ENCODE measurements at places on chromosomes 7 and 10.

DNA sequence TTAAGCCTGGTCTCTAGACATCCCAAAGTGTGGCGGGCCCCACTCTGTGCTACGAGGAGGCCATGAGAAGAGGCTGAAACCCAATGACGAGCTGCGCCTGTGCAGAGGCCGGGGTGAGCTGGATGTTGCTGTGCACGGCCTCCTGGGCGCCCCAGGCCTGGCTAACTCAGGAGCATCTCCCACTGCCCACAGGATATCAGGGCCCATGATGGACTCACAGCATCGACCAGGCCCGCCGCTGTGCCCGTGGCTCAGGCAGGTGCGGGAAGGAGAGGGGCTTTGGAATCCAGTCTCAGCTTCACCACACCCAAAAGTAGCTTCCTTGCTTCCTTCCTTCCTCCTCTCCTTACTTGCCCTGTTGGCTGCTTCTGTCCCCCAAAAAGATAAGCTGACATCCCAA is 4.6 kb upstream of the CNPY1 start:
- DNase-seq, result no peak

- DNase-seq, result no peak
Measured at GRCh38 chr10:26374426-26374825, 63.7 kb upstream of the APBB1IP start.

DNA sequence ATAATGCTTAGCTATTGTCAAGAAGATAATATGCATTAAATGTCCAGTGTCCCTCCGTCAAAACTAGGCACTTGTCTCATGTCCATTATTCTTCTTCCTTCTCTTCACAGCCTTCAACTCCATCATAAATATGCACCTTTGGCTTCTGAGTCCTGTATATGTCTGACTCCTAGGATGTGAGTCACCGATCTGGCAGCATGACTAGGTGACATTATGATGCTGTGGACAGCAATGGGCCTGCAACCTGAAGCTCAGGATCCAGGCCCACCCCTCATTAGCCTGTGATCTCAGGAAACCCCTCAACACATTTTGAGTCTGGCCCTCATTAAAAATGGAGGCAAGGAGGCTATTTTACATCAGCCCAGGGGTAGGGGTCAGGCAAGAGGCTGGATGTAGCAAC is 362.5 kb upstream of the ZMIZ1 start:
- peak; percentile 37 for DNase-seq

DNA sequence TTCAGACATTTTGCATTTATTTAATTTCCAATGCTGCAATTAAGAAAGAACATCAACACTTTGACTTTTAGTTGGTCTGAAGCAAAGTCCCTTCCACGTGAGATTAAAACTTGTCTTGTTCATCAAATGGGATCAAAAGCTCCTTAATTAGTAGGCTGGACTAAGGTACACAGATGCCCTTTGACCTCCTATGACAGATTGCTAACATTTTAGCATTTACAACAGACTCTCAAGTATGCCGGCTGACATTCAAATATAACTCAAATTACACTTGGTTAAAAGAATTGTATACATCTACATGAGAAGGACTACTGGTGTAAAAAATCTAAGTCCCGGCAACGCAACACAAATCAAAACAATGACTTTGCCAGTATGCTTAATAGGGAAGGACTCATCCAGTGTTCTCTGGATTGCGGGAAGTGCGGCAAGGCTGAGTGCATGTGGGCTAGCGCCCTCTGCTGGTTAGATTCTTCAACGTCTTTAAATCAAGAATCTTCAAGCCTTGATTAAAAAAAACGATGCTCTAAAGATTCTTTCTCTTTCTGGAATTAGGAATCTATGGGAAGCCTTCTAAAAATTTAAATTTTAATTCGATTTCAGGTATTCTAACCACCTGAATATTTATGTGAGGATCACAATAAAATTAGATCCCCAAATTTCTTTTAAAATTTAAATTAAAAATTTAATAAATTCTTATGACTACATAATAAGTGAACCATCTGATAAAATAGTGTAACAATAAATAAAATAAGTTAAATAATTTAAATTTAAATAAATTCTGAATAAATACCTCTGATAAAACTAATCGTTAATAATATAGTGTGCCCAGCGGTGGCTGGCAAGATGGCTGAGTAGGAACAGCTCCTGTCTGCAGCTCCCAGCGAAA is 444.7 kb downstream of the DGKB start:
- peak; percentile 74 for DNase-seq

- DNase-seq, result no peak
Measured at GRCh38 chr7:3201937-3202710, 98.9 kb upstream of the SDK1 start.

GRCh38 chr10:47380341-47381102 is 3.6 kb downstream of the ZNF488 start:
- DNase-seq, result no peak

- DNase-seq, result no peak
Measured at GRCh38 chr7:5476001-5476400, 52.4 kb upstream of the TNRC18 start.

DNA sequence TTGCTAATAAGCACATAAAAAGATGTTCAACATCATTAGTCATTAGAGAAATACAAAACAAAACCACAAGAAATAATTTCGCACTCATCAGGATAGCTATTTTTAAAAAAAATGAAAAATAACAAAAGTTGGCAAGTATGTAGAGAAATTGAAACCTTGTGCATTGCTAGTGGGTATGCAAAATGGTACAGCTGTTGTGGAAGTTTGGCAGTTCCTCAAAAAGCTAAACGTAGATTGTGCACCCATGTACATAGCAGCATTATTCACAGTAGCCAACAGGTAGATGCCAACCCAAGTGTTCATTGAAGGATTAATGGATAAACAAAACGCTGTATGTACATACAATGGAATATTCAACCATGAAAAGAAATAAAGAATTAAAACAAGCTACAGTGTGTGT is 35.3 kb upstream of the STARD3NL start:
- DNase-seq, result no peak

DNA sequence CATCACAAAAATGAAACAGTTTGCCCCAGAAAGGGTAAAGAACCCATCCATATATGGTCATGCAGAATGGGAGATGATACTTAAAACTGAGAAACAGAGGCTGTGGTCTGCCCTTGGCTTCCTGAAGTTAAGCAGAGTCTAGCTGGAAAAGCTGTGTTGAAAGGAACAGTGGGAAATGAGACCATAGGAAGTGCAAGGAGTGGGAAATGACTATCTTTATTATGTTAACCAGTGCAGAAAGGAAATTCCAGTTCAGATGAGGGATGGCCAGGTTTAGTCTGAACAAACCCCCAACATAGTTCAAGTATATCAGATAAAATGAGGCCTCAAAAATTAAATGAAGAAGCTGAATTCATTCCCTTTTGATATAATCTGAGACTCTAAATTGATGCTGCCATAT is 112.2 kb upstream of the TARP start:
- no peak for DNase-seq

GRCh38 chr10:3107426-3107961 is 40.1 kb downstream of the PFKP start:
- peak; percentile 71 for DNase-seq

DNA sequence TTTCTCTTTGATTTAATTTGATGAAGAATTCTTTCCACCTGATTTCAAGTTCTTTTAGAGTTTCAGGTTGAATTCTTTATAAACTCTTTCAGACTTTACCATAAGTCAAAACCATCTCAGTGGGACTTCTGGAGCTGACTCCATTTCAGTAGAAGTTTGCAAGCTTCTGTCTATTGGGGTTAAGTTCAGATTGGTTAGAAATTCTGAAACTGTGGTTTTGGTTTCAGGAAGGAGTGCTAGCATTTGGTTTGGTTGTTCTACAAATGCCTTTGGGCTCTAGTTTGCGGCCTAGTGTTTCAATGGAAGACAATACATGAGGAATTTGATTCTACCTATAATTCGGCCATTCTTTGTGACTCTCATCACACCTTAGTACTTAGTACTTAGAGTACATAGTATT is 176.8 kb upstream of the RHOBTB1 start:
- DNase-seq, result no peak

GRCh38 chr7:148151778-148152177 is 438.8 kb upstream of the C7orf33 start:
- no peak for DNase-seq

DNA sequence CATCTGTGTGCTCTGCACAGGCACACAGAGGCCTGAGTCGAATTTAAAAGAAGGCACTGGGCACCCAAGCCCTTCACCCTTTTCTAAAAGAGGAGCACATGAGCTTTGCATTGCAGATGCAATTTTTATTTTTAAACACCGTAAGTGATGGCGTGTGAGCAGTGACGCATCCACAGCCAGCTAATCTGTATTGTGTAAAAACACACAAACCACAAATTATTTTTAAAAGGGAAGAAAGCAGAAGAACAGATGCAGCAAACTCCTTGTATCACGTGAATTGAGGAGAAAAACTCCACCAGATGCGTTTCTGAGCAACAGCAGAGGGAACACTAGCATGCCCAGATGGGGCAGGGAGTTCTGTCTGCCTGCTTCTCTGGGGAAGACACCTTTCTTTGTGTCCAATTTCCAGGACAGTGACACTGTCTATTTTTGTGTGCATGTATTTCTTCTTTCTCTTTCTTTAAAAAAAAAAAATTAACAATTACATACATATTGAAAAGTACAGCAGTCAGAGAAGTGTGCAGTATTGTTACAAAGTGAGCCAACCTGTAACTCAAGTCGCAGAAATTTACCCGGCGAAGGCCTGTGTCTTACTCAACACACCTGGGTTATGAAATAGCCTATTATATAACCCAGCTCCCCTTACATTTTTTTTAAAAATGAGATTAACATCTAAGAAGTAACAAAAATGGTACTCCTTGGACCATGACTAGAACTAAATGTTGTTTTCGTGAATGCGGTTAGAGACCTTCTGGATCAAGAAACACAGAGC is 39.2 kb downstream of the EEPD1 start:
- peak; percentile 89 for DNase-seq

- DNase-seq, result no peak
Measured at GRCh38 chr7:149778696-149779501, 5.5 kb upstream of the ZNF467 start.

DNA sequence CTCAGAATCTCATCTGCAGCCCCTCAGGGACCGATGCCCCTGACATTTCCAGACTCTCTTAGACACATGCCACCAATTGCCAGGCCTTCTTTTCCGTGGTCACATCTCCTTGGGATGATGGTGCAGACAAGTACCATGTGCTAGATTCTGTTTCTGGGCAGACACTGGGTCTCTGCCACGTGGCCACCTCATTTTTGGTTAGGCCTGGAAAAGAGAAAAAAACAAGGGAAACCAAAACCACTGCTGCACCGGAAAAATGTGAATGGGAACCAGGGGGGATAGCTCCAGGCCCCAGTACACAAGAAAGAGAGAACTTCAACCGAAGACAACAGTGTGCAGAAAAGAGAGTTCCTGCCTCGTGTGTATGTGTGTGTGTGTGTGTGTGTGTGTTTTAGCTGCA is 23.0 kb upstream of the MXI1 start:
- no peak for DNase-seq

DNA sequence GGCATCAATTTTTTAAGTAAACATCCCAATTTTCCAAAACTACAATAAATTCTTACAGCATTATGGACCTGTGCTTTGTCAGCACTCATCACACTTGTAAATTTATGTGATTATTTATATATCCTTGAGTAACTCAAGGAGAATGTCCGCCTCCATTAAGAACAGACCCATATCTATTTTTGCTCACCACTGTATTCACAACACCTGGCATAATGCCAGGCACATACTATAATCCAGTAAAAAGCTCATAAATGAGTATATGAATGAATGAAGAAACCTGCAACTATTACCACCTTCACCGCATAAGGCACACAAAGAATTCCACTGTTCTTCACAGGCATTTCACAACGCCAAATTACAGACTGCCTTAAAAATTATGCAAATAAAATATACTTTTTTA is 46.9 kb downstream of the MINDY3 start:
- DNase-seq, result peak; percentile 54

DNA sequence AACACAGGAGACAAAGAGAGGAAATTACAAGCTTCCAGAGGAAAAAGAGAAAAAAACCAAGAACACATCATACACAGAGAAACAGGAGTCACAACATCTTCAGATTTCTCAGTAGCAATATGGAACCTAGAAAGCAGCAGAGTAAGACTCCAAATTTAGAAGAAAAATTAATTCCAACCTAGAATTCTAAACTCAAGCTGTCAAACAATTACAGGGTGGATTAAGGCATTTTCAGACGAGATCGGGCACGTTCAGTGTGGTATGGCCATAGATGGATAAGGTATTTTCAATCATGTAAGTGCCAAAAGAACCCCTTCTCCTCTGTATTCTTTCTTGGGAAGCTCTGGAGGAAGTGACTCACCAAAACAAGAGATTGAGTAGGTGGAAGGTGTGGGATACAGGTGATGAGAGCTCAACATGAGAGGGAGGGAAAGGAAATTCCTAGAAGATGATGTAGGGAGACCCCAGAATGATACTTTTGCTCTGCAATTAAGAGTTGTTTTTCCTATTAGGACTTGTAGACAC is 51.6 kb downstream of the FAM204A start:
- no peak for DNase-seq

DNA sequence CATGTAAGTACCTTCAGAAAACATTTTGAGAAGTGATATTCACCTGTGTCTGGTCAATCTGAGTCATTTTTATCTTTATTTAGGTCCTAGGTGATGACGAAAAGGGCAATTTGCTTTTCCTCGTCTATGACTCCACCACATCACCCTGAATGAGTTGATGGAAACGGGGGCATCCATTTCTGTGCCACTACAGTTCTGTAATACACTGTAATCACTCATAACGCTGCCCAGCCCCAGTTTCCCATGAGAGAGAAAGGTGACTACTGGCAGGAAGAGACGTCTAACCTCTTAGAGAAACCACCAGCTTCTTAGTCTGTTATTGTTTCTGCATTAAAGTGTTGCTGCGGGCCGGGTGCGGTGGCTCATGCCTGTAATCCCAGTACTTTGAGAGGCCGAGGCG is 205.3 kb upstream of the MKLN1 start:
- no peak for DNase-seq

GRCh38 chr7:131071786-131072504 is 255.7 kb upstream of the MKLN1 start:
- DNase-seq, result peak; percentile 62

GRCh38 chr10:69071610-69072009 is 16.3 kb upstream of the SRGN start:
- DNase-seq, result no peak
